Progenitor cell of endocrine pancreas (in vitro differentiated cells): ENCODE measurements at places on chromosomes 7 and 10. TPM values are rescaled to one million over a fixed set of nuclear protein-coding genes. Genes with fewer than 3 reads are reported as not detected.

Gene SPDYE18
- total RNA-seq, result 0.60 and 0.93 TPM in 2 replicates

GRCh38 chr7:139094596-139094995 lies 14.9 kb downstream of the ZC3HAV1 start:
- H3K27ac ChIP-seq, result peak overlapping the region; percentile 33
- H3K4me3 ChIP-seq, result no peak overlapping the region
- DNase-seq, result no peak
- peaks cover 13% of the 10 kb centered on the region for H3K36me3 ChIP-seq
- H3K27me3 ChIP-seq, result no peaks in the 10 kb centered on the region
- H3K4me1 ChIP-seq, result peaks cover 46% of the 10 kb centered on the region

Gene THSD7A
- total RNA-seq, result 4.7 and 8.1 TPM in 2 replicates

DNA sequence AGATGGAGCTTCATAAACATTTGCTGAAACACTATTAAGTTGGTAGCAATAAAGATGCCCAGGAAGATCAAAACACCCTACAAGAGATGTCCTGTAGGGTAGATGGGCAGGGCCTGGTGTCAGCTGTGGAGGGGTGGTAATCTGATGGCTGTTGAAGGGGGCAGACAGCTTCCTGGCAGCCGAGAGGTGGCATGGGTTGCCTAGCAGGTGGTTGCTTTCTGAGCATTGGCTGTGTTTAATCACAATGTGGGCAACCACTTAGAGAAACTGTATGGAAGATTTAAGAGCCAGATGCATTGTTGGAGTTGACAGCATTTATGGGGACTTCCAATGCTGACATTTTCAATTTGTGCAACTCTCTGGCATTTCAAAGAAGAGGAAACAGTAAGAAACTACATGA lies 79.9 kb upstream of the SLC26A5 start:
- no peaks in the 10 kb centered on the region for H3K36me3 ChIP-seq
- peaks cover 13% of the 10 kb centered on the region for H3K4me1 ChIP-seq
- H3K27ac ChIP-seq, result no peak overlapping the region
- DNase-seq, result no peak

DNA sequence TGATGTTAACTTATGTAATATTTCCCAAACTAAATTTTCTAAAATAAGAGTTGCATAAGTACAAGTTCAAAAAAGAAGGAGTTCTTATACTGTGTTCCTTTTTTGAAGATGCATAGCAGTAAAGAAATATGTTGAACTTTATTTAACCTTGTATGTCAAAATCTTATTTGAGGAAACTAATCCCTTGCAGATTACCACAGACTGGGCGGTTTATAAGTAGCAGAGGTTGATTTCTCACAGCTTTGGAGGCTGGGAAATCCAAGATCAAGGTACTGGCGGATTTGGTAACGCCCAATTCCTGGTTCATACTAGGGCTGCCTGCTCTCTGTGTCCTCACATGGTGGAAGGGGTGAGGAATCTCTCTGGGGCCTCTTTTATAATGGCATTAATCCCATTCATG lies 68.5 kb downstream of the GNAT3 start:
- H3K36me3 ChIP-seq, result no peaks in the 10 kb centered on the region
- no peak overlapping the region for H3K27ac ChIP-seq

DNA sequence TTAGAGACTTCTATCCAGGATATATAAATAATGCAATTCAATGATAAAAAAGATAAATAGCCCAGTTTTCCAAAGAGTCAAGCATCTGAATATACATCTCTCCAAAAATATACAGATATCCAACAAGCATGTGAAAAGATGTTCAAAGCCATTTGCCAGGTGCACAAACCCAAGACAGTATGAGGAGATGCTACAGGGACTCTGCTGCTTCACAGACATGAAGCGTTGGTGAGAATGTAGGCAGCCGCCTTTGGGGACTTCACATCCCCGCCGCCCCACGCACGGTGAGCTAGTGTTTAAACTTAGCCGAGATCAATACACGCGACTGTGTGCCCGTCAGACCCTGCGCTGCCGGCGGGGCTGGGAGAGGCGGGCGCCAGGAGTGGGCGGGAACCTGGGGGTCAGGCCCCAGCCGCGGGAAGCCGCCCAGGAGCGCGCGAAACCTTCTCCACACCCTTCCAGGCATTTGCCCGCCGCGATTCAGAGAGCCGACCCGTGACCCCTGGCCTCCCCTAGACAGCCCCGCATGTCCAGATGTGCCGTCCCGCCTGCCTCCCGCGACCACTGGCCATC lies 927 bp upstream of the ALOX5 start:
- peak; percentile 30 for DNase-seq
- H3K36me3 ChIP-seq, result no peaks in the 10 kb centered on the region
- H3K27me3 ChIP-seq, result peaks cover 82% of the 10 kb centered on the region

Gene BCCIP
- total RNA-seq, result 69.8 and 70.4 TPM in 2 replicates

- peaks cover 1% of the 10 kb centered on the region for H3K36me3 ChIP-seq
- DNase-seq, result no peak
- no peak overlapping the region for H3K4me3 ChIP-seq
- H3K27ac ChIP-seq, result no peak overlapping the region
- H3K27me3 ChIP-seq, result no peaks in the 10 kb centered on the region
- peaks cover 6% of the 10 kb centered on the region for H3K4me1 ChIP-seq
These were observed 22.5 kb downstream of the PCGF5 start for GRCh38 chr10:91242940-91243339.

GRCh38 chr7:10662982-10663884 lies 310.4 kb upstream of the PHF14 start:
- no peak for DNase-seq
- H3K36me3 ChIP-seq, result no peaks in the 10 kb centered on the region
- no peaks in the 10 kb centered on the region for H3K4me1 ChIP-seq
- H3K27ac ChIP-seq, result no peak overlapping the region
- peaks cover 22% of the 10 kb centered on the region for H3K27me3 ChIP-seq

DNA sequence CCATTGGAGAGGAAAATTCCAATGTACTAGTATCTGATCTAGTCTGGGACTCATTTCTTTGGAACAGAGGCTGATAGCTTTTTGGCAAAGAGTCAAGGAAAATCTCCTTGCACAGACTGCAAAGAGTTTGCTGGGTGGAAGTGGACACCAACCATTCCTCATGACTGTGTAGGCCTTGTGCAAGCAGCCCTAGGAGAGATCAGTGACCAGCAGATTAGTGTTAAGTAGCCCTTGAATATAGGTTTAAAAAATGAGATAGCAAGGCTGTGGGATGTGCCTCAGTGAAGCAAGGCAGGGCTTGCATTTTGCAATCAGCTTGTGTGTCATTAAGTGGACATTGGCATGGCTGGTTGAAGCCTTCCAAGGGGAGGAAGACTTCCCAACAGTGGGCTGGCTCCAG lies 341.6 kb downstream of the PLXNA4 start:
- H3K36me3 ChIP-seq, result no peaks in the 10 kb centered on the region
- H3K27me3 ChIP-seq, result peaks cover 8% of the 10 kb centered on the region
- no peaks in the 10 kb centered on the region for H3K4me1 ChIP-seq

Gene ACSM6
- not detected in 2 replicates for total RNA-seq

DNA sequence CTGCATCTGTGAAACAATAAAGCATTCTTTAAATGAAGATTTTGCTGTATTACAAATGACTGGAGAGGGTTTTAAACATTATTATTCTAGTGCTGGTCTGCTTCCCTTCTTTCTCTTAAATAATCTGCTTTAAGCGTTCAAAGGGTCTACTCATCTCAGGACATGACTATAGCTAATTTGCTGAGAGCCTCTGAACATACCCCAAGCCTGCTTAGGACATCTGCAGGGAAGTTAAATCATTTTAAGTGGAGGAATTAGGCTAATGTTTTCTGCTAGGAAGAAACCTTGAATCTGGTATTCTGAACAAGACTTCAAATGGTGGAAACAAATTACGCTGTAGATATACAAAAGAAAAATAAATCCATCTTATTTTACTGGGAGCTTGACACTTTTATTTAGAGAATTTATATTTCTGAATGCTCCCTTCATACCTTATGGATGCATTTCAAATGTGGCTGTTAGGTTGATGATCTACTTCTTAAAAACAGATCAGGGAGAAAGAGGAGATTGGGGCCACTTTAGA lies 124.4 kb upstream of the ITGB1 start:
- no peaks in the 10 kb centered on the region for H3K36me3 ChIP-seq
- H3K4me1 ChIP-seq, result peaks cover 12% of the 10 kb centered on the region
- H3K4me3 ChIP-seq, result no peak overlapping the region

DNA sequence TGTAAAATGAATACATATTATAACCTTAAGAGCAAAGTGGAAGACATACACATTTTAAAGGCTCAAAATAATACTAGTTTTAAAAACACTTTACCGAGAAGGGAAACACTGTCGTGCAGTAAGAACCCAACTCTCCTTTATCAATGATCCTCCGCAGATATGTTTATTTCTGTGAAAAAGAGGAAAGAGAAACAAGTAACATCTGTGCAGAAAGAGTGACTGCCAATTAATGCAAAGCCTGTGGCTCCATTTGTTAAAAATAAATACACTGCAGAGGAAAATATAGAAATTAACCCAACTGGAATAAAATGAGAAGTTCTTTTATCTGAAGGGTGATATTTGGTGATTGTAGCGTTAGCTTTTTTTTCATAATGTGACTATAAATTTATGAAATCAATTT lies 62.7 kb downstream of the HGF start:
- H3K4me1 ChIP-seq, result peaks cover 2% of the 10 kb centered on the region
- no peaks in the 10 kb centered on the region for H3K36me3 ChIP-seq
- no peak for DNase-seq
- H3K4me3 ChIP-seq, result no peak overlapping the region
- no peaks in the 10 kb centered on the region for H3K27me3 ChIP-seq
- H3K27ac ChIP-seq, result no peak overlapping the region

DNA sequence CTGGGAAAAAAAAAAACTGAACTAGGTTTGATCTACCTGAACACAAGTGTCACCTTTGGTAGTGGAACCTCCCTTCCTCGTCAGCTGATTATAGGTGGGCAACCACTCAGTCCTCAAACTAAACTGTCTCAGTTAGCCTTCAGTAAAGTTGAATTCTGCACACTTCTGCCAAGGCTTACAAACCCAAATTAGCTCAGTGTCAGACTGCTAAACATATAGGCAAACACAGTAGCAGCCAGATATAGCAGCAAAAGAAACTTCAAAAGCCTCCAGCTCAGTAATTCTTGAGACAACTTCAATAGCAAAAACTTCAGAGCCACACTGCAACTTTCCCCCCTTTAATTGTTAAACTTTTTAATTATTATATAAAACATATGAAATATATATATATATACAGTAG lies 956.9 kb downstream of the XPNPEP1 start:
- no peaks in the 10 kb centered on the region for H3K36me3 ChIP-seq
- no peak overlapping the region for H3K27ac ChIP-seq
- peaks cover 3% of the 10 kb centered on the region for H3K27me3 ChIP-seq
- no peaks in the 10 kb centered on the region for H3K4me1 ChIP-seq
- DNase-seq, result no peak
- H3K4me3 ChIP-seq, result no peak overlapping the region

Gene FKBP6
- total RNA-seq, result not detected in 2 replicates

Gene TRIM4
- 14.2 and 15.6 TPM in 2 replicates for total RNA-seq

Gene KEL
- total RNA-seq, result 1.7 and 1.9 TPM in 2 replicates

DNA sequence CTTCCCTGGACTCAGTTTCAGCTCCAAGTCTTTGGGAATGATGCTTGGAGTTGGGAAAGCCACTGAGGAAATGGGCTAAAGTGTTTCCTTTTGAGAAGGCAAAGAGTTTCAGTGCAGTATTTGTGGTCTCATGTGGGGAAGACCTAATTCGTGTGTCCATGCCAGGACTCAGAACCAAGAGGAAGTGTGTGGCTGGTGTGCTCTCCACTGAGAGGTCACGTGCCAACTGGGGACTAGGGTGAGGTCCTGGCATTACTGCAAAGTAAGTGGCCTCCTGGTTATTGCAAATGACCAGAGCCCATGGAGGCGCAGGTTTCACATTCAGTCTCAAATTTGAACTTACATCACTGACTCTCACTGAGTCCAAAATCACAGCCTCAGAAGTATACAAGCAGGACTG lies 48.6 kb upstream of the ITPRID1 start:
- H3K27me3 ChIP-seq, result peaks cover 44% of the 10 kb centered on the region
- no peak overlapping the region for H3K4me3 ChIP-seq
- peaks cover 6% of the 10 kb centered on the region for H3K4me1 ChIP-seq
- no peak overlapping the region for H3K27ac ChIP-seq
- DNase-seq, result no peak

GRCh38 chr7:91082852-91083495 lies 181.3 kb upstream of the FZD1 start:
- peaks cover 11% of the 10 kb centered on the region for H3K4me1 ChIP-seq
- H3K27me3 ChIP-seq, result no peaks in the 10 kb centered on the region
- no peak overlapping the region for H3K27ac ChIP-seq
- no peak for DNase-seq
- peaks cover 3% of the 10 kb centered on the region for H3K36me3 ChIP-seq
- no peak overlapping the region for H3K4me3 ChIP-seq

Gene SNX10
- total RNA-seq, result 9.2 and 10.0 TPM in 2 replicates

DNA sequence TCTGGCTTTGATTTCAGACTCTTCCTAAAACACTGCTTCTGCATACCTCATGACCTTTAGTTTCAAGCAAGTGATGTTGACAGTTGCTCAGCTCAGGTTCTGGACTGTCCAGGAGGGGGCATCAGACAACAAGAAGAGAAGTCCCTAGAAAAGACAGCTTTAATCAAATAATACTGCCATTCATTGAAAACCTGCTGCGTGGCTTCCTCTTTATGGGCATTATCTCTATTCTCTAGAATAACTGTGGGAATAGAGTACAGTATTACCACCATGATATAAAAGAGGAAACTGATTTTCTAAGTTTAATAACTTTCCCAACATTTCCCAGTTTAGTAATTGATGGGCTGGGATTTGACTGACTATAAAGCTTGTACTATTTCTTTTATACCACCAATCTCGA lies 170.4 kb downstream of the SNX13 start:
- no peak overlapping the region for H3K27ac ChIP-seq
- H3K27me3 ChIP-seq, result no peaks in the 10 kb centered on the region
- DNase-seq, result peak; percentile 41
- H3K4me1 ChIP-seq, result peaks cover 6% of the 10 kb centered on the region

Gene KIN
- 15.3 and 17.3 TPM in 2 replicates for total RNA-seq

Gene NFE2L3
- total RNA-seq, result 25.5 and 28.0 TPM in 2 replicates

DNA sequence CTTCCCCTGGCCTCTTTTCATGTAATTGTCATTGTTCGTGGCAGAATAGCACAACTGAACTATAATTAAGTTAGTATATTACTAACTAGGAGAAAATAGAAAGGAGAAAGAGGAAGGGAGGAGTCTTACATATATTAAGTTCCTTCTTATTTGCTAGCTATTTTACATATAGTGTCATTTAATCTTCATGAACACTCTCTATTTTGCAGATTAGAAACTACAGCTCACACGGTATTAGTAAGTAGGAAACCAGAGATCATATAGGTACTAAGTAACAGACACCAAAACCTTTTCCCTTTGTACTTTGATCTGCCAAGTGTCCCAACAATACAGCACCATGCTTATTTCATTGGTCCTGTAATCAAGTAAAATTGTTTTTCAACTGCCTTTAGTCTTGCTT lies 202.4 kb upstream of the HPS1 start:
- no peak for DNase-seq
- no peaks in the 10 kb centered on the region for H3K36me3 ChIP-seq
- peaks cover 20% of the 10 kb centered on the region for H3K4me1 ChIP-seq
- no peak overlapping the region for H3K27ac ChIP-seq
- H3K4me3 ChIP-seq, result no peak overlapping the region
- peaks cover 4% of the 10 kb centered on the region for H3K27me3 ChIP-seq

- H3K27ac ChIP-seq, result no peak overlapping the region
- H3K4me1 ChIP-seq, result no peaks in the 10 kb centered on the region
- no peak for DNase-seq
- no peaks in the 10 kb centered on the region for H3K27me3 ChIP-seq
- H3K4me3 ChIP-seq, result no peak overlapping the region
- H3K36me3 ChIP-seq, result peaks cover 15% of the 10 kb centered on the region
These were observed 136.1 kb downstream of the ICA1 start for GRCh38 chr7:8125680-8126444.

Gene SFMBT2
- total RNA-seq, result 8.2 and 9.1 TPM in 2 replicates
